Lower leg skin (tissue), 4 donors: ENCODE measurements at places on chromosomes 6 and 20. TPM values are rescaled to one million over a fixed set of nuclear protein-coding genes. Genes with fewer than 3 reads are reported as not detected.
A peak's percentile ranks its signal among the peaks of the same experiment; 100 is the strongest.

GRCh38 chr6:139219746-139220145 is 72.1 kb downstream of the TXLNB start:
- no peak for DNase-seq

DNA sequence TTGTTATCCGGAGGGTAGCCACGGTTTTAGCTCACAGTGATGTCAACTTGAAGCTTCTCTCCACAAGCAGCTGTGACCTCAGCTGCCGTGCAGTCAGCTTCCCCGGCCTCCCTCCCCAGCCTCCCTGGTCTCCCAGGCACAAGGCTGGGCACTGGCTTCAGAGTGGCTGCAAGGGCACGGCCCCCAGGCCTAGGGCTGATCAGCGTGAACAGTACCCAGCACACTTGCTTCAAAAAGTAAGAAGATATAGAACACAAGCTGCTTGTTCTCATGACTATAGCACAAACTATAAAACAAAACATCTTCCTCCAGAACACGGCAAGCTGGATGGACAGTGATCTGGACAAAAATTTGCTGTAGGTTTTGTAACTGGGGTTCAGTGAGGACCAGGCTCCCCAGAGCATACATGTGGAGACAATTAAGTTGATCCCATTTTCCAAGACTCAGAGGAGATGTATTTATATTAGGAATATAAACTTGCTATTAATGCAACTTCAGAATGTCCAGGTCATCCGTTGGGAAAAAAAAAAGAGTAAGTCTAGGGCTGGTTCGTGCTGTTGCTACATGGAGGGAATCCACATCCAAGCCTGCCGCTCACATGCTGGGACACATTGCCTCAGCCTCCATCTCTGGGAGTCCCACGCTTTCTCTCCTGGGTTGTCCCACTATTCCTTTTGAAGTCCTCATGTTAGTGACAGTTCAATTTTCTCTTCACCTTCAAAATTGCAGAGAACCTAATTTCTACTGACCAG is 199.4 kb upstream of the THBS2 start:
- DNase-seq: no peak

- DNase-seq: no peak
These were observed 8.5 kb downstream of the STAU1 start for GRCh38 chr20:49179368-49180277.

GRCh38 chr6:137491478-137491877 is 2.7 kb downstream of the OLIG3 start:
- DNase-seq: no peak

DNA sequence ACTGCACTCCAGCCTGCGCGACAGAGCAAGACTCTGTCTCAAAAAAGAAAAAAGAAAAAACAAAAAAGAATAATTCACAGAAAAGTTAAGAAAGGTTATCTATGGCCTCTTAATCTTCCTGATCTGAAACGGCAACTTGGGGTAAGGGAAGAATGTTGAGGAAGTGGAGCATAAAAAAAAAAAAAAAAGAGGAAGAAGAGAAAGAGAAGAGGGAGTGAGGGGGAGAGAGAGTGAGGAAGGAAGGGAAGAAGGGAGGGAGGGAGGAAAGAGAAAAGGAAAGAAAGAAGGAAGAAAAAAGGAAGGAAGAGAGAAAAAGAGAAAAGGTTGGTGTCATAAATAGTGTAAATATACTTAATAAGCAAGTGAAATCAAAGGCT is 68.9 kb upstream of the NCOA3 start:
- no peak for DNase-seq

Gene ARMC2
- 1.1 TPM for total RNA-seq

Gene ETV7
- 15.5 TPM for total RNA-seq

GRCh38 chr6:121465101-121465500 is 29.7 kb downstream of the GJA1 start:
- DNase-seq: no peak

Gene BEND6
- 0.58 TPM for total RNA-seq

DNA sequence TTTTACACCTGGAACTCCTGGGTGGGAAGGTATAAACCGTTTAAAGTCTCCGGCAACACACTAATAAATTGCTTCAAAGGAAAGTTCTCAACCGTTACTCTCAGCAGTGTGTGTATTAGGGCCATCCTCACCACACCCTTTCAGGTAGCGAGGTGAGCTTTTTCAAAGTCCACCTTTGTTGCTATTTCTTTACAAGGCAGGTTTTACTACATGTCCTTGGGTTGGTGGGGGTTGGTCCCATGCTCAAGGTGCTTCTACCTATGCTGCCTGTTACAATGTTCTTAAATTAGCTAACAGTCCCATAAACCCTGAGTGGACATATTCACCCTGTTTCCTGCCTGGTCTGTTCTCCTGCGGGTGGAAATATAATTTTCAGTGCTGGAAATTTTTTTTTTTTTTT is 13.2 kb upstream of the OSER1 start:
- no peak for DNase-seq

DNA sequence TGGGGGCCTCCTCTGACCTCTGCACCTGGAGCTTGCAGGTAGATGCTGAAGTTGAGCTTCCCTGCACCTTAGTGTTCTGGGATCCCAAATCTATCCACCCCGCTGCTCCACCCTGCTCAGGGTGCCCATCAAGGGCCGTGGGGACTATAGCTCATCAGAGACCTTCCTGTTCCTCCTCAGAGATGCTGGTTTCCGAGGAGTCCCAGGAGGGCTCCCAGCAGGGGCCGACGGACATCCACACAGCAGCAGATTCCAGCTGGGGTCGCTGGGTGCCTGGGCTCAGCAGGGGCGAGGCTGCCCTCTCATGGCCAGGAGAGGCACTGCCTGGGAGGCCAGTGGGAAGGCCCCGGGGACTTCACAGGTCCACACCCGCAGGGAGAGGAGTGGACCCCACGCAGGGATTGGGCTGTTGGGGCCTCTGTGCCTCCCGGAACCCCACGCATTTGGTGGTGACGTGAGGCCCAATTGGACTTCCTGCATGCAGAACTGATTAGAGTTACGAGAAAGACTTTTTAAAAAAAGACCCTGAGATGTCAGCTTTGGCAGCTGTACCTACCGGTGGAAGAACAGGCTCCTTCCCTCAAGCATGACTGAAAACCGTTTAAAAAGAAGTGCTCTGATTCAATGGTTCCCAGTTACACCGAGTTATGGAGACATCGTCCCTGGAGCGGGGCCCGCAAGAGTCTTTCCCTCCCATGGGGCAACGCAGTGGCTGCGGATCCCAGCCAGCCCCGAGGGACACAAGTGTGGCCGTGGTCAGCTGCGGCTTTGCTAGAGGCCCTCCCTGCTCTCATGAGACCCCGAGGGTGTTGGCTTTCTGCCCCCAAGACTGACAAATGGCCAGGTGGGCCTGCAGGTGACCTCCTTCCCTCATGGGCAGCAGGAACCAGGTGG is 25.3 kb upstream of the SLCO4A1 start:
- peak; percentile 94 for DNase-seq

GRCh38 chr6:55868771-55869479 is 6.5 kb downstream of the BMP5 start:
- DNase-seq: no peak

Gene RIN2
- total RNA-seq: 60.9 TPM

DNA sequence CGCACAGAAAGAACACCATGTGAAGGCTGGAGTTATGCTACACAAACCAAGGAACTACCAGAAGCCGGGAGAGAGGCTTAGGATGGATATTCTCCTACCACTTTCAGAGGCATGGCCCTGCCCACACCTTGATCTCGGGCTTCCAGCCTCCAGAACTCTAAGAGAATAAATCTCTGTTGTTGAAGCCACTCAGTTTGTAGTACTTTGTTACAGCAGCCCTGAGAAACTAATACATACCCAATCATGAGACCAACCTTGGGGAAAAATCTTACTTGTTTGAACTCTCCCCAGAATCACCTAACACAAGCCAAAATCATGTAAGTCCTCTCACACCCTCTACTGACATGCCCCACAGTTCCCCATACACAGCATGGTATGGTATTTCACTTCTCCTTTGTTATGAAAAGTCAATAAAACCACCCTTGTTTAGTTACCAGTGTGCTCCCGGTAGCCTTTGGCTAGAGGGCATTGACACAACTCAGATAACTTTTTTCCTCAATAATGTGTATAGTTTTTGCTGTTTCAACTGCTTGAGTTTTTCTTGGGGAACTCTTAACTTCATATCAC is 40.7 kb upstream of the SLC2A12 start:
- DNase-seq: no peak

Gene FILIP1
- total RNA-seq: 0.38 TPM

- no peak for DNase-seq
These were observed 655.0 kb upstream of the HS3ST5 start for GRCh38 chr6:114997813-114998292.

GRCh38 chr20:40331249-40331648 is 357.8 kb downstream of the MAFB start:
- DNase-seq: no peak

Gene HLA-DQA2
- 3.4 TPM for total RNA-seq

DNA sequence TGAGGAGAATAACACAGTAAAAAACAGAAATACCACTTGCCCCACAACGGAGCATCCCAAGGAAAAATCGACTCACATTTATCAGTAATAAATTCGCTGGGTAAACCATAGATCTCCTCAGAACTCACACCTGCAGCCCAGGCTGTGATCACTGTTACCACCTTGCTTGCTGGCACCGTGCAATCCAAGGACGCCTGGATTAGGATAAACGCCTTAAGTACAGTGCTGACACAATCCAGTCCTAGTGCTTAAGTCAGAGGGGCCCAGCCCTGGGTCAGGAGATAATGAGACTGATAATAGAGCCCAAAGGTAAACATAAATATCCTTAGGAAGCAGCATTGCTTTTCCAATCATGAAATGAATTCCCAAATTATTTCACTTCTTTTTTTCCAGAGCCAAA is 62.5 kb downstream of the EPB41L2 start:
- DNase-seq: no peak

Gene YWHAB
- 114 TPM for total RNA-seq

- no peak for DNase-seq
These were observed 29.2 kb downstream of the GSTA2 start for GRCh38 chr6:52734072-52734471.

Gene PSORS1C2
- total RNA-seq: 34.8 TPM

Gene NRN1
- 3.9 TPM for total RNA-seq

Gene SLC17A2
- total RNA-seq: not detected

GRCh38 chr20:32195581-32195980 is 12.0 kb downstream of the PLAGL2 start:
- DNase-seq: no peak

DNA sequence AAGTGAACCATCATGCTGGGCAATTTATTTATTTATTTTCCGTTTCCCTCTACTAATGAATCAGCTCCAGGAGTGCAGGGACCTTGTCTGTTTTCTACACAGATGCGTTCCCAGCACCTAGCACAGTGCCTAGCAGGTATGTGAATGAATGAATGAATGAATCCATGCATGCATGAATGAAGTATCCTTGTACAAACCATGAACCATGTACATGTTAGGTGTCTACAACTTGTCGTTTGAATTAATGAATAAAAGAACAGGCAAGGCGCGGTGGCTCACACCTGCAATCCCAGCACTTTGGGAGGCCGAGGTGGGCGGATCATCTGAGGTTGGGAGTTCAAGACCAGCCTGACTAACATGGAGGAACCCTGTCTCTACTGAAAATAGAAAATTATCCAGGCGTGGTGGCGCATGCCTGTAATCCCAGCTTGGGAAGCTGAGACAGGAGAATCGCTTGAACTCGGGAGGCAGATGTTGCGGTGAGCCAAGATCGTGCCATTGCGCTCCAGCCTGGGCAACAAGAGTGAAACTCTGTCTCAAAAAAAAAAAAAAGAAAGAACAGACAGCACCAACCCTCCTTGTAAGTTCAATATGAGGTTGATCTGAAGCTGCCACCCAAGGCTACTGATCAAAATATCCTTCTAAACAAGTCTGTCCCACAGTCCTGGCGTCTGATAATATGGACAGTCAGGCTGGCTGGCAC is 27.3 kb upstream of the SLC9A8 start:
- DNase-seq: no peak

GRCh38 chr6:10269814-10270472 is 144.9 kb downstream of the TFAP2A start:
- DNase-seq: no peak

Gene BPIFB2
- total RNA-seq: not detected

Gene TGM3
- total RNA-seq: 96.6 TPM

Gene CCN6
- total RNA-seq: 1.9 TPM

GRCh38 chr6:134173936-134174671 is 121.7 kb upstream of the SLC2A12 start:
- peak; percentile 98 for DNase-seq

Gene BPIFB1
- not detected for total RNA-seq

DNA sequence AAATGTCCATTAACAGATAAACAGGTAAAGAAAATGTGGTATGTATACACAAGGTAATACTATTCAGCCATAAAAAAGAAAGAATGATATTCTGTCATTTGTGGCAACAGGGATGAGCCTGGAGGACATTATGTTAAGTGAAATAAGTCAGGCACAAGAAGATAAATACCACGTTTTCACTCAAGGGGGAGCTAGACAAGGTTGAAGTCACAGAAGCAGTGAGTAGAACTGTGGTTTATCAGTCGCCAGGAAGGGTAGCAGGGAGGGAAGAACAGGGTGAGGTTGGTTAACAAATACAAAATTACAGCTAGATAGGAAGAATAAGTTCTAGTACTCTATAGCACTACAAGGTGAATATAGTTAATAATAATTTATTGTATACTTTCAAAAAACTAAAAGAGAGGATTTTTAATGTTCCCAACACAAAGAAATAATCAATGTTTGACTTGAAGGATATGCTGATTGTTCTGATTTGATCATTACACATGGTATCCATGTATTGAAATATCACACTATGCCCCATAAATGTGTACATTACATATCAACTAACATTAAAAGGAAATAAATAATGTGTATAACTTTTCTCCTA is 21.1 kb downstream of the RTN4IP1 start:
- DNase-seq: no peak

DNA sequence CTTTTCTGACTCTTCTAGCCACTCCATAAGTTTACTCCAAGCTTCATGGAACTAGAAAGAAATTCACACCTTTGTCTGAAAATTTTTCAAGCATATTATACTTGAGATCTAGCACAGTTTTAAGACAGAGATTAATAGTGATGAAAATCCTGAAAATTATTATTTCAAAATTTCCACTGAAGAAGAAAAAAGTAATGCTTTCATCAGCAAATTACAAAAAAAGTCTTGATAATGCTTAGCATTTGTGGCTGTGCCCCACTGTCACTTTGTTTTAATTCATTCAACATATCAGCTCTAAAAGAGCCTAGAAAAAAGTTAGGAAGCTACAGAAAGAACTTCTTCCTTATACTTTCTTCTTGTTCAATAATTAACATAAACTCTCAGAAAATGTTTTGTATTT is 153.1 kb downstream of the DST start:
- DNase-seq: no peak

Gene CNKSR3
- total RNA-seq: 9.5 TPM

Gene SLC17A3
- not detected for total RNA-seq

Gene ACTL10
- 10.2 TPM for total RNA-seq

- DNase-seq: no peak
These were observed 64.4 kb downstream of the UBE2V1 start for GRCh38 chr20:50048420-50049166.

- DNase-seq: no peak
These were observed 13.6 kb downstream of the RIPOR2 start for GRCh38 chr6:24922170-24922569.

DNA sequence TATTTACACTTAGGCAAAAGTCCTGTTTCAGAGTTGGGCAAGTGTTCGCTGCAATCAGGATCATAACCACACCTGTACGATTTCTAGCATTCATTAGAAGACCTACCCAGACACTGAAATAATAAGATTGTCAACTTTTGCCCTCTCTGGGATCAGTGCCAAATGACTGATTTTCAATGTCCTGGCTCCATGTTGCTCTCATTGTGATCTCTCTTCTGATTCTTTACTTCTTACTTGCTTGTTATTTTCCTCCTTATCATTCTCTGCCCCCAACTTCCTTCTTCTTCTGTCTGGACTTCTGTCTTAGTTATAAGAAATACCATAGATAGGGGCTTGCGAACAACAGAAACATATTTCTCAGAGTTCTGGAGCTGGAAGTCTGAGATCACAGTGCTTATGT is 94.4 kb upstream of the BMP2 start:
- no peak for DNase-seq

Gene GTSF1L
- total RNA-seq: not detected

Gene PPP1R18
- 34.1 TPM for total RNA-seq
